ENCODE measurements at places on chromosomes 7 and 10.
A peak's percentile ranks its signal among the peaks of the same experiment; 100 is the strongest.

DNA sequence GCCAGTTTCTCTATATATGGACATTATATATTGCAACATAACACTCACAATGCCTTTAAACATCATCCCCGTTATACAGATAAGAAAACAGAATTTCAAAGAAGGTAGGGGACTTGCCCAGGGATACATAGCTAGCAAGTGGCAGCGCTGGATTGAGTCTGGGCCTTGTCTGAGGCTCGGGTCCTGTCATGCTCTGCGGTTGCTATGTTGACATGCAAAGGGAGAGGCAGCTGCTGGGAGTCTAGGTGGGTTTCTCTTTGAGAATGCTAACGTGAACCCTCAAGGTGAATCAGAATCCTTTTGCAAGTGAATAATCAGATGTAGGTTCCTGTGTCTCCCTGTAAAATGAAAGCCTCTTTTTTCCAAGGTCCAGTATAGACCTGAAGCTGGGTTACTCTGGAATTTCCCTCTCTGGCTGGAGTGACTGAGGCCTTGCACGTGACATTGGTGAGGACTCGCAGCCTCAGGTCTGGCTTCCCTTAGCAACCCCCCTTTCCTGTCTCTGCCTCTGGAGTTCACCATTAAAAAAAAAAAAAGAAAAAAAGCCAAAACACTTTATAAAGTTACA, 38.9 kb downstream of the TCF7L2 start:
- no peak for DNase-seq

- no peak for DNase-seq
Measured at GRCh38 chr7:100567031-100567730, 6.5 kb downstream of the SAP25 start.

GRCh38 chr7:105388356-105389087, at the start of gene SRPK2:
SRPK2 (minus strand) TSS chr7:105388921.
- DNase-seq = peak; percentile 81

DNA sequence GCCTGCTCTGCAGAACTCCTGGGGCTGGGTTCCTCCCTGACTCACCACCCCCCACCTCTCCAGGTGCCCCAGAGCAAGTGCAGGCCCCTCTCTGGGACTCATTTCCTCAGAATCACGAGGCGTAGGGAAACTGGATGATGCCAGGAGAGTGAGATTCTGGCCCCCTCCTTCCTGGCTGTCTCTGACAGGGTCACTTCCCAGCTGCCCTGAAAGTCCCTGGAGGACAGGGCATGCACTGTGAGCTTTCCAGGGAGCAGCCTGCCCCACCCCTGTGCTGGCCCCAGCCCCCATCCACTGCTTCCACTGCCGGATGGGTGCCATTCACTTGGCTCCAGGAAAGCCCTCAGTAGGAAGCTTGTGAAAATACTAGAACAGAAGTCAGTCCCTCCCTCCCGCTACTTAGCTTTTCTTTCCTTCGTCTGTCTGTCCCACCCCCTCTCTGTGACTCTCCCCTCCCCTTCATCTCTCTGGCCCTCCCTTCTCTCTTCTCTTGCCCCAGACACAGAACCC, 10.4 kb downstream of the TACR2 start:
- peak; percentile 27 for DNase-seq

GRCh38 chr7:99729486-99730237, 5.3 kb downstream of the CYP3A7 start:
- DNase-seq = no peak

DNA sequence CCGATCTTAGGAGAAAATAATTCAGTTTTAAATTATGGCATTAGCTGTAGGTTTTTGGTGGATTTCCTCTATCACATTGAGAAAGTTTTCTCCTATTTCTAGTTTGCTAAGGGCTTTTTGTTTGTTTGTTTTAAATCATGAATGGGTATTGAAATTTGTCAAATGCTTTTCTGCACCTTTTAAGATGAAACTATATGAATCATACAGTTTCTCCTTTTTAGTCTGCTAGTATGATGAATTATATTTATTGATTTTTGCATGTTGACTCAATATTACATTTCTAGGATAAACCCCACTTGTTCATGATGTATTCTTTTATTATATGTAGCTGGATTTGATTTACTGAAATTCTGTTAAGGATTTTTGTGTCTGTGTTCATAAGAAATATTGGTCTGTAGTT, 70.3 kb upstream of the PIP4K2A start:
- no peak for DNase-seq

- DNase-seq = no peak
Measured at GRCh38 chr7:36599645-36600313, 124.5 kb downstream of the AOAH start.

DNA sequence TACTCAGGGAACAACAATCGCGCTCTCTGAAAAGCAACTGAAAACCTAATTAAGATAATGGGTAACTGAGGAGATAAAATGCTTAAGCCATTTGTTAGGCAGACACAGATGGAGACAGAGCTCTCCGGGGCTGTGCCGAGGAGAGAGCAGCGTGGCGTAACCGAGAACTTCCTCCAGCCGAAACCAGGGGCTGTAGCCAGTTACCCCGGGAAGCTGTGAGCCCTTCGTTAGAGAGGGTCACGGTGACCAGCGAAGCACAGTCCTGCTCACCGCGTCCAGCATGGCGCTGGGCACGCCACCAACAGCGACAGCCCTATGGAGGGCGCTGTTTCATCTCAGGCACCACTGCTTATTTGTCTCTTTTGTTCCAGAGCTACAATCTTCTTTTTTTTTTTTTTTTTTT, 16.1 kb downstream of the PAPOLB start:
- DNase-seq = no peak

DNA sequence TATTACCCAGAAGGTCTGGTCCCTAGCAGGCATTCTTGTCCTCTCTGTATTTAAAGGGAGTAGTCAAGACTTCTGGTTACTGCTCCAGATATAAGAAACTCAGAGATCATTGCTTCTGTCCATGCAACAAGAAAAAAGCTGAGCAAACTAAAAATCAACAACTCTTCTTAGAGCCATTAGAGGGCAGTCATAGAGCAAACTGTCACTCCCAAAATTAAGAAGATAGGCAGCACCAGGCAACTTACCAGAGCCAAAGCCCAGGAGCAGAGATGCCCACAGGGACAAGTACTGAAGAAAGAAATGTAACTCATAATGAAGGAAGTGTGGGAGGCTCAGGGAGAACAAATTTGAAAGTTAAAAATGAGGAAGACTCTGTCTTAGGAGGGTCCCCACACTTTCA, 472.9 kb upstream of the COBL start:
- DNase-seq = no peak

GRCh38 chr10:293636-294035, 158.4 kb downstream of the ZMYND11 start:
- no peak for DNase-seq

DNA sequence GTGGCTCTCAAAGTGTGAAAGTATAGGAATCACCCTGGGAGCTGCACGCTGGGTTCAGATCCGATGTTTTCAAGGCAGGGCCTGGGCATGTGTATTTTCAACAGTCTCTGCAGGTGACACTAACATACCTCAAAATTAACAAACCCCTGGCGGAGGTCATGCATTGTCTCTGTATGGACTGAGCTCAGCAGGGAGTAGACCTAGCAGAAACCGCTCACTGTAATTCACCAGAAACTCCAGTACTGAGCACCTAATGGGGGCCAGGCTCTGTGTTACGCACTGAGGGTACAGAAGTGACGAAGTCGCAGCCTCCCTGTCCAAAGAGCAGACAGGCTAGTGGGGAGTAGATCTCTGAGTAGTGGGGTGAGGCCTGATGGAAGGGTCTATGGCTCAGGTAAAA, 5.6 kb downstream of the STRA8 start:
- DNase-seq = no peak

- no peak for DNase-seq
Measured at GRCh38 chr7:105055084-105055483, 41.1 kb downstream of the KMT2E start.

DNA sequence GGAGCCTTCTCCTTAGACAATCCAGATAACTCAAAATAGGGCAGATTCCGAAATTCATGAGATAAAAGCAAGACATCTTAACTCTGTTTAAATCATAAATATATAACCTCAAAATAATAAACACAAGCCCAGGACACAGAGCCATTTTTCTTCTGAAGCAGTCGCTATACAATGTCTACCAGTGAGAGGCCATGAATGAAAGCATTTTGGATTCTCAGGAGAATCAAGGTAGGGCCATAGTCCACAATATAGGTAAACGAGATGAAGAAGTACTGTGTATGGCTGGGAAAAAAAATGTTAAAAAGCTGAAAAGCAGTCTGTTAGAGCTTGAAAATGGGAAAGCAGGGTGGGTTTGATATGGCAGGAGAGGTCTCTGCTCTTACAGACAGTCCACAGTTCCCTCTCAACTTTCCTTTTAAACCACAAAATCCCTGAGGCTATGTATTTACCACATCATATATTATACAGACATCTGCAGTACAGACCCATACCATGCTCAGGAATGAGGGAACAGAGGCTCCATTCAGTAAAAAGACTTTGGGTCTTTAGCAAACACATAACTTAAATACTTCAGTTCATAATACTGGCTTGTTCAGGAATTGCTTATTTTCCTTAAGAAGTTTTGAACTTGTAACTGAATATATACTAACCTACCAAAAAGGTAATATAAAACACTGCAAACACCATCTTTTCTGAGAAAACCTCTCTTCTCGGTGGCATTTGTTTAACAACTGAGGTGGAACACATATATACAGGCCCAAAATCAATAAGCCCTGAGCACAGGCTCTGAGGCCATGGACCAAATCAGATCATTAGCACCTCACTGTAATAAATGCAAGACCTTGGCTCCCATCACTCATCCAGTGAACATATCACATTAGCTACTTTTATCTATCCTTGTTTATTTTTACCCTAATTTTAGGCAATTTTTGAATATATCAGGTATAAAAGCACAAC, 109.3 kb downstream of the SORBS1 start:
- no peak for DNase-seq

GRCh38 chr7:27129729-27130539, 623 bp downstream of the HOXA4 start:
- no peak for DNase-seq

DNA sequence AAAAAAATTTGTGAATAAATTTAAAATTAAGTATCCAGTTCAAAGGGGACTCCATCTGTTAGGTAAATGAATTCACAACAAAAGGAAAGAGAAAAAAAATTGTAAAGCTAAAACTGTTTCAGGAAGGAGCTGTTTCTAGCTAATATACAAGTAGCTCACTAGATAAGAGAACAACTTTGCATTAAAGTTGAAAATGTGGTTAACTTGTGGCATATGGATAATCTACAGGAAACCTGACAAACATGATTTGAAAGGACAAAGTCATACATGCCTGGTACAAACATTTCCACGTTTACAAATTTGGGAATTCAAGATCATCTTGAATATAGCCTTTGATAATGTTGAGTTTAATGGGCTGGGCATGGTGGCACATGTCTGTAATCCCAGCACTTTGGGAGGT, 8.9 kb downstream of the NT5C3A start:
- no peak for DNase-seq

All from body of pancreas (tissue), 4 donors.